ENCODE measurements at places on chromosomes 6 and 20.

- peak; percentile 56 for DNase-seq
Measured at GRCh38 chr6:43052842-43053544, 658 bp downstream of the CUL7 start.

- no peak for DNase-seq
Measured at GRCh38 chr6:161198176-161198575, 75.7 kb downstream of the AGPAT4 start.

GRCh38 chr6:129671442-129672340, 38.3 kb downstream of the ARHGAP18 start:
- no peak for DNase-seq

DNA sequence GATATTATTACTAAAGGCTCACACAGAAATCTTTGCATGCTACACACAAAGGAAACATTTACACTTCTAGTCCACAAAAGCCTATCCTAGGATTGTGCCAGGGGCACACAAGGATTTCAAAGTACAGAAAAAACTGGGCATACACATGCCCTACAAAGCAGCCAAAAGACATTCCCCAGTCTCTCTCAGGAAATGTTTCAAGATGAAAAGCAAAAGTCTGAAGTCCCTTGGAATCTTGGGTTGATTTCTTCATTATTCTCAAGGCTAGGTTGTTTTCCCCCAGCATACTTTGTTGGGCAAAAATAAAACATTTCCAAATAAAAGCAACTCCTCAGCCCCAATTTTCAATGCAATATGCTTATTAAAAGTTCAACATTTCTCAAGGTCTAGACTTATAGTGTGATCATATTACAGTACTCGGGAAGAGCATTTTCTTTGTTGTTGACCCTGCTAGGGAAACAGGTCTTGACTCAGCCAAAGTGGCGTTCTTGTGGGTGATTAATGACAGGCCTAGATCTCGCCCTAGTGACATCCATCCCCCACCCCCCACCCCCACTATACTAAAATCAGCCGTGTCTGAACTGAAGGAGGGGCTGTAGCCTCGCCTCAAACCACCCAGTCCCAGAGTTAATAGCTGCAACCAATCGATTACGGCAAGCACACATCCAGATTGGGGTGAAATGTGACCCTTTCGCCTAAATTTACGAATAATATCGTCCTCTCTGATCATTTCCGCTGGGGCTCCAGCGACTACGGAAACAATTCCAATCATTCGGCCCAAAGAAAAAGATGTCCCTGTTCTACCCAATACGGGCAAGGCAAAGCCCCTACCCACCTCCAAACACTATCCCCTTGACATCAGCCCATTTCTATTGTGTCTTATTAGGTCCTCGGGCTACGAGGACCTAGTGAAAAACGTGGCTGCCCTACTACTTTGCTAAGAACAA, 1.4 kb downstream of the AKIRIN2 start:
- DNase-seq, result peak; percentile 79

- DNase-seq, result no peak
Measured at GRCh38 chr20:20518263-20518662, 150.4 kb downstream of the INSM1 start.

DNA sequence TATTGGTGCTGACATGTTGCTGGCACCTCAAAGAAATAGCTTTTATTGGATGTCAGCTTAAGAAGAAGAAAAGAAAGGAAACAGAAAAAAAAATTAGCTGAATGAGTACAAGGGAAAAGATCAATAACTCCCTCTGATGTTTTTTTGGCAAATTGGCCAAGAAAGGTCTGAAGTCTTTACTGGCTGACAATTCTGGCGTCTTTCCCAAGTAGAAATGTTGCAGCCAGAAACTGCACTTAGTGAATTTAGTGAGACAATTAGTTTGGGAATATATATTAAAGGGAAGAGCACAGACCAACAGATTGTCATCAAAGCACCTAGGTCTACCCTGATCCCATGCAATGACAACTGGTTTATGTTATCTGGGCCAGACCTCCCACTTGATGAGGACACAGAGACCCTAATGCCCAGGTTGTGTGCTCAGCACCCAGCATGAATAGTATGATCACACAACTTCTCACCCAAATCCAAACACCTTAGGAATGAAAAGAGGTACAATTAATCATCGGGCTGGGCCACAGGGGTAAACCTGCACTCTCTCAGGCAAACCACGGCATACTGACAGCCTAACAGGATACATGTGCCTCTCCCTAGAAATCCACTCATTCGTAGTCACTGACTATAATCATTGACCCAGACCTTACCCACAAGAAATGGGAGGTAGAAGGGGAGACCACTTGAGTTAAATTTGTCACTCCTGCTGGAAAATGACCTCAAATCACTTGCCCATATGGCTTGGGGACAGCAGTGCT, 612.3 kb upstream of the ARID1B start:
- DNase-seq, result peak; percentile 21

DNA sequence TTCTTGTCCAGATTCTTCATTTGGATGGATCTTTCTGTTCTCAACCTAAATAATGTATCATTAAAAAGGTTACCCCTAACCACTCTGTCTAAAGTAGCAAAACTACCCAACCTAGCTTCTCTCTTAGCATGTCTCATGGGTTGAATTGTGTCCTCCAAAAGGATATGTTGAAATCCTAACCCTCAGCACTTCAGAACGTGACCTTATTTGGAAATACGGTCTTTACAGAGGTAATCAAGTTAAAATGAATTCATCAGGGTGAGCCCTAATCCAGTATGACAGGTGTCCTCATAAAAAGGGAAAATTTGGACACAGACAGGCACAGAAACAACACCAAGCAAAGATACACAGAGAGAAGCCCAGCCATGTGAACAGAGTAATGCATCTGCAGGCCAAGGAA, 6.1 kb upstream of the FRK start:
- DNase-seq, result no peak

DNA sequence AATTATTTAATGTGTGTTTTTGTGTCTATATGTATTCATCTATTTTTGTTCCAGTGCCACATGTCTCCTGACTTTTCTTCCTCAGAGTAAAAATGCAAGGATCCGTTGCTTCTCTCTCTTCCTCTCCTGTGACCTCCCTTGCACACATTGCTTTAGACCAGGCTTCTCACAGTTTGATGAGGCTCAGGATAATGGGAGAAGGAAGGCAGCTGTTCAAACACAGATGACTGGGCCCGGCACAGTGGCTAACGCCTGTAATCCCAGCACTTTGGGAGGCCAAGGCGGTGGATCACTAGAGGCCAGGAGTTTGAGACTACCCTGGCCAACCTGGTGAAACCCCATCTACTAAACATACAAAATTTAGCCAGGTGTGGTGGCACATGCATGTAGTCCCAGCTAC, 241.9 kb downstream of the SAMD5 start:
- DNase-seq, result no peak
